ENCODE measurements at places on chromosomes 11 and 22.
A peak's percentile ranks its signal among the peaks of the same experiment; 100 is the strongest.

- DNase-seq: no peak
These were observed 76.0 kb upstream of the SORL1 start for GRCh38 chr11:121376130-121376529.

GRCh38 chr11:68931911-68932310 lies 28.2 kb downstream of the IGHMBP2 start:
- DNase-seq: no peak

- DNase-seq: peak; percentile 56
These were observed 37.6 kb downstream of the ZNF195 start for GRCh38 chr11:3341298-3341697.

- DNase-seq: peak; percentile 53
These were observed 48.5 kb downstream of the GGTLC2 start for GRCh38 chr22:22692707-22693530.

- DNase-seq: no peak
These were observed 7.8 kb upstream of the PVALB start for GRCh38 chr22:36824655-36825054.

GRCh38 chr11:108368134-108368533 lies 99.2 kb downstream of the C11orf65 start:
- no peak for DNase-seq

DNA sequence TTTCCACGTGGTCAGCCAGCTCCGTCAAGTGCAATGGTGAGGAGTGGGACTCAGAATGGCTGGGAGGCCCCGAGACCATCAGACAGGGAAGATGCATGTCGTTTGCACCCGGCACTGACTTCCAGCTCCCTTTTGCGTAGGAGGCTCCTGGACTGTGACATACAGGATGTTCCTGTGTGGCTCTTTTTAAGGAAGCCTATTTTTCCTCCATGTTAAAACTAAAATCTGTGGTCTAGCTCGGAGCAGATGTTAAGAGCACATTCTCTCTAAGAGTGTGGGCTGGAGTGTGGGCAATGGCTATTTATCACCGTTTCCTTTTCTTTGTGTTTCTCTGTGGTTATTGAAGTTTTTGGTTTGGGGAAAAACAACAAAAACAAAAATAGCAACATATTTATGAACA lies 40.9 kb upstream of the AMPD3 start:
- no peak for DNase-seq

DNA sequence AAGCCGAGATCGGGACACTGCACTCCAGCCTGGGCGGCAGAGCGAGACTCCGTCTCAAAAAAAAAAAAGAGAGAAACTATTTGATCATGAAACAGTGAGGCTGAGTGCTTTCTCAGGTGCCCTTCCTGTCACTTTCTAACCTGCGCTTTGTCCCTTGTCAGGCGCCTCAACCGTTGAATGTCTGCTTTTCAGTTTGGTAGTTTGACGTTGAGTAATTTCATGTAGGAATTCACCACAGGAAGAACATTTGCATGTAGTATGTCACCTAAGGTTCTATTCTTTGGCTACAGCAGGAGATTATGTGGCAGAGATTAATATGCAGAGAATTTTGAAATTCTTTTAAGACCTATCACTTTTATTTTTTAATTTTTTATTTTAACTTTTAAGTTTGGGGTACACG lies 57.2 kb downstream of the PPFIA1 start:
- no peak for DNase-seq

DNA sequence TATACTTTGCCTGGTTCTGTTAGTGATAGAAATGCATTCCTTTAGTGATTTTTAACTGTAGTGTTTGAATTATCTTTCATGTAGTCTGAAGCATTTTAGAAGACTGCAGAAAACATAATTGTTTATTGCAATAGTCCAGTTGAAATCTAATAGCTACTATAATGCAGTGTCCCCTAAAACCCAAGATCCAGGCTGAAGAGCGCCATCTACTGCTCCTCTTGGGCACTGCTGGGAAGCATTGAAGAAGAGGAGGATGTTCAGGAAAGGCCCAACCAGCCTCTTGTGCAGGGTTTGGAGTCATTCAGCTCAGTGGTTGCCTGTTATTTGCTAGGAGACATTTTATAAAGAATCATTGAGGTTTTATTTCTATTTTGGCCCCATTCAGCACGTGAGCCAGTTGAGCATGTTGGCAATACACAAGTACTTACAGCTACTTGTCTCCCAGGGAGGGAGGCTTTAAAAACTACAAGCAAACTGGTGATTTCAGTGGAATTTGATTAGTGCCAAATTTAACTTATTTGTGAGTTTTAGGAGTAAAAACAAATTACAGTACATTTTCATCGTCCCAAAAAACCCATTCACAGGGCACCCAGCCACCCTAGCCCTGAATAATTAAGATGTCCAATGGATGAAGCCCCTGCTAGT lies 74.9 kb upstream of the HORMAD2 start:
- DNase-seq: peak; percentile 34

DNA sequence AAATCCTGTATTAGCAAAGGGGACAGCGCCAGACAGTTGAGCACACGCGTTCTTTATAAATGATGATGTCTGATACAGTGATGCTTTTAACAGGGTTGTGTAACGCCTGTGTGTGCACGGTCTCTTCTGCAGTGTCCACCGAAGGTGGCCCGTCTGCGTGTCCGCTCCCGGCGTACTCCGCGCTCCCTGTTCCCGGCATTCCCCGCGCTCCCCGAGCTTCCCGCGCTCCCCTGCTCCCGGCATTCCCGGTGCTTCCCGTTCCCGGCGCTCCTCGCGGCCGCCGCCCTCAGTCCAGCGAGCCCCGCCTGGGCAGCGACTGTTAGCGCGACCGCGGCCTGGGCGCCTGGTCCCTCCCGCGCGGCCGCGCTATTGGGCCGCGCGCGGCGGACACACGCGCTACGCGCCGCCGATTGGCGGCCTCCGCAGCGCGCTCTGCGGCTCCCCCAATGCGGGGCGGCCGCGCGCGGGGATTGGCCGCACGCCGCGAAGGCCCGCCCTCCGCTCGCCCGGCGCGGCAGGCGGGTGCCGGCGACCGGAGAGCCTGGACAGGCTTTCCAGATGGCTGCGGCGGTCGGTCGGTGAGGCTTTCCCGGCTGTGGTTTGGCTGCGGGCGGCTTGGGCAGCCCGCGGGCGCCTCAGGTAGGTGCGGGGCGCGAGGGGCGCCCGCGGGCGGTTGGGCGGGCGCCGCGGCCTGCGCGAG lies at the start of gene DGCR8:
DGCR8 (plus strand) TSS at position 497 of the 700 bp plus-strand sequence. CDS start 5,723 bp downstream, outside the sequence.
- DNase-seq: peak; percentile 41

DNA sequence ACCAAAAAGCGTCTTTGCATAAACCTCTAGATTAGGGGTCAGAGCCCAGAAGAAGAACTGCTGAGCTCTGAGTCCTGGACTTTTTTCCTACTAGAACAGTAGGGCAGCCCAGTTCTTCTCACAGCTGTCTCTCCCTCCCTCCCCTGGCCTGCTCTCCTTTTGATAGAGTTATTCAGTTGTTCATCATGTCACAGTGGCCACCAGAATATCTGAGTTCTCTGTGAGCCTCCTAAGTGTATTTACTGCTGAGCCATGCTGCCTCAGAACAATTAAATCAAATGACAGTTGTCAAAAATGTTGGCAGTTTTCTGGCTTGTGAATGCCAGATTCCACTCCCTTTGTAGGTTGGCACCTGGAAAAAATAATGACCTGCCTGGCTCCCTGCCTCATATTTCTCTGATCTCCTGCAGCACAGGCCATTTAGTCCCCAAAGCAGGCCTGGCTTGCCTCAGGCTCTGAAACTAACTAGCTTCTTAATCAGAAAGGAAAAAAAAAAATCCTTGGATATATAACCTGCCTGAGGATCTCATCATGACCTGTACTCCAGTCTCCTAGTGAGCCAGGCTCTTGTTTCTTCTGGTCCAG lies 377.4 kb upstream of the LARGE1 start:
- DNase-seq: no peak

- DNase-seq: no peak
These were observed 71.6 kb upstream of the SHANK2 start for GRCh38 chr11:71323876-71324526.

DNA sequence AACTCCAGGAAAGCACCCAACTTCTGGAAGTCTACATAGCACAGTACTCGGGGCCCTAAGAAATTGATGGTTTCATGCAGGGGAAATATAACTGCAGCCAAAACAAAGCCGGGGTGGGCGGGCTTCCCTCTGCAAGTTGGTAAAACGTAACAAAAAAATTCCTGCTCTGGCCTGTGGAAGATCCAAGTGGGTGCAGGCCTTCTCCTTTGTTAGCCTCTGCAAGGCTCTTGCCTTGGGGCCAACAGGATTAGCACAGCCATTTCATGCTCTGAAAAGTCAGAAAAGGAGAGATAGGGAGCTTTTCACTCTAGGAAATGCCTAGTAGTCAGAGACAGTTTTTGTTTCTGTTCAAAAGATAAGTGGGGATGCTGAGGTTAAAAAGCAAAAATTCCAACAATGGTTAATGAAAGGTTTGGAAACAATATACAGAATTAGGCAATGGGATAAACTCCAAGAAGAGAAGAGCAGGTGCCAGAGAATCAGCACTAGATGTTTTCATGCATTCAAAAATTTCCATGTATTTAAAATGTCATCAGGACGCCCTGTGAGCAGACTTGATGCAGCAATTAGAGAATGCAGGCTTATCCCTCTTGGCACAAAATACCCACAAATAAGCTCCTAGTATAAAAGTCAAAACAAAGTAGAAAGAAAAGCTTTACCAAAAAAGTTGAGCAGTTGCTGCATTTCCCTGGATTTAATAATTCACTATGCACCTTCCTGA lies 72.3 kb upstream of the CHRM4 start:
- no peak for DNase-seq

DNA sequence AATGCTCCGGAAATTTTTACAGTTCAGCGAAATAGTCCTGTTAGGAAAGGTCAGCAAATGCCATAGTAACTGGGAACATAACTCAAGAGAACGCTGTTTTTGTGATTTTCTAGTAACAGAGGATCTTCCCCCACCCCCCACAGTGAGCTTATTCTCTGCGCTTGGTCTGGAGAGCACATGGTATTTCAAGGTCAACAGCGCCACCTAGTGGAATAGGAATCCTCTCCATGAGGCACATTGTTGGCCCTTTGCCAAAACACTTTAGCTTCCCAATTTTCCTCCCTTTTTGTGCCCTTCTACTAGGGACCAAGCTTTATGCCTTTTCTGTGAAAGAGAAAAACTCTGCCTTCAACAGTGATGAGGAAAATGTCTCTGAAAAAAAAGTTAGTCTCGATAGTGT lies 13.2 kb upstream of the OR4C12 start:
- no peak for DNase-seq

DNA sequence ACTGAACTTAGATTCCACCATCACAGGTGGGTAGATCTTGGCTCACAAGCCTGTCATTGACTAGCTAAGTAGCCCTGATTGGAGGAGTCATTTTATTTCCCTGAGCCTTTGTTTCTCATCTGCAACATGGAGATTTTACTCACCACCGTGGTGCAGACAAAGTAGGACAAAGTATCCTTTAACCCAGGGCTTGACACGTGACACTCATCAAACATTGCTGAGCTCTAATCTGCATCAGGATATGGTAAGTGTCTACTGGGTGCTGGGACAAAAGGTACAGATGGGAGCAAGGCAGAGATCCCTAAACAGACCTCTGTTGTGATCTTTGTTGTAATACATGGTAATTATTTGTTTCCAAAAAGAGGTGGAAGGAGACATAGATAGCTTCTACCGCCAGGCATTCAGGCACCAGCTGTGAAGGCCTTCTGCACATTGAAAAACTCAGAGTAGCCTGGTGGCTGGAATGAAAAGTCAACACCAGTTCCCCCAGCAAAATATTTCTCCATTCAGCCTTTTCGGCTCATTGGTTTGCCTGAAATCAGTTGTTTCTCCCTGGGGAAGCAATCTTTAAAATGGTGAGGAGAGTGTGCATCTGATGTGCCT lies 18.3 kb upstream of the MICAL2 start:
- DNase-seq: no peak

GRCh38 chr22:29872989-29873388 lies 10.0 kb upstream of the MTMR3 start:
- DNase-seq: no peak

DNA sequence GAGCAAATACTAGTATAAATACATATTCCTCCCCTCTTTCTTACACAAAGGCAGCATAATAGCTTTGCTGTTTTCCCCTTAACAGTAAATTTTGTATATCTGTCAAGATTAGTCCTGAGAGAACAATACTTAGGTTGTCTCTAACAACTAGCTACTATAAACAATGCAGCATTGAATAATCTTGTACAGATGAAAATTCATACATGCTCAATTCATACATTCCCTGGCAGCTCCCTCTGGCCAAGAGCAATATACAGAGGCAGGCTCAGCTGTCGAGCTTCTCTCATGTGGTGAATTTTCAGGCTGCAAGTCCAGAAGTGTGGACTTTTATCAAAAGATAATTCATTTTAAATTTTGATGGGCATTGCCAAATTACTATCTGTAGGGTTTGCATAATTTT lies 81.2 kb upstream of the PTH start:
- DNase-seq: no peak

DNA sequence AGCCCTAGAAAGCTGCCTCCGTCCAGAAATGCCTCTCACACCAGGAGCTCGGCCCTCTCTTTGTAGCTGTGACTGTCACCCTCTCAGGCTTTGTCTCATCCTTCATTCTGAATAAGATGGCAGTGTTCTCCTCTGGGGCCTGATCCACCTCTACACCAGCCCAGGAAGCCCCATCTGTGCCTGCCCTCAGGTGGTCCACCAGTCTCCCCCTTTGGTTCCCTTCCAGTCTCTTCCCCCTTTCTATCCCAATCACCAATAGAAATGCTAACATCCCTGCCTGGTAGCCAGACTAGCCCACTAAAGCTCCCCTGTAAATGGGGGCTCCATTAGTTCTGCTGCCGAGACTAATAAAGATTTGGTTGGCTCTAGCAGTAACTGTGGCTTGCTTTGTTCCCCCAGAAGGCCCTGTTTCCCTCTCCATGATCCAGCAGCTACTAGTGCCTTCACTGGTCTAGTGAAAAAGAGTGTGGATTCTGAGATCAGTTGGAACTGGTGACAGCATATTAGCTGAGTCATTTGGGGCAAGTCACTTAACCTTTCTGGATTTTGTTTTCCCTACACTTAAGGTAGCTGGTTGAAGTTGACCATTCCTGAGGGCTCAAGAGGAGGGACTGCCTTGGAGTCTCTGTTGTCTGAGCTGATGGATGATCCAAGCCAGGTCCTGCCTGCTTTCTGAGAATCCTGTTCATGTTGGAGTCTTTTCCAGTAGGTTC lies 16.2 kb downstream of the PLEKHB1 start:
- DNase-seq: no peak

DNA sequence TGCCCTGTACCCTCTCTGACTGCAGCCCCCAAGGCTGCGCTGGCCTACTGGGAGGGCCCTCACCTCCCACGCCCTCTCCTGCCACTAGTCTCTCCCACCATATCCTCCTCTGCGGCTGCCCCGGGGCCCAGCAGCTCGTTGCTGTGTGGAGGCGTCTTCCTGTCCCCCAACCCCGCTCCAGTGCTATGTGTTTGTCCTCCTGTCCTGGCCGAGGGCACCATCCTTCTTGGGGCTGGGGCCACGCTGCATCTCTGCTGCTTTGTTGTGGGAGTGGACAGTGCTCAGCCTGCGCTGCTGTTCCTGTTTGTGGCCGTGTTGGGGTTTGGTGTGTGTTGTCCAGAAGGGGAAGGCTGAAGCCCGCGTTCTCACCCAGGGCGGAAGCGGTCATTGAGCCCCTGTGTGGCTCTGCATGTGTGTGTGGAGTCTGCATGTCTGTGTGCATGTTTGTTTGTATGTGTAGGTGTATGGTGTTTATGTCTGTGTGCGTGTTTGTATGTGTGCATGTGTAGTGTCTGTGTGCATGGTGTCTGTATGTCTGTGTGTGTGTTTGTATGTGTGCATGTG lies 15.7 kb downstream of the TPCN2 start:
- no peak for DNase-seq
